ENCODE measurements at places on chromosomes 1 and 21.

GRCh38 chr1:21337454-21337927, 47.2 kb upstream of the ECE1 start:
- DNase-seq: no peak

- DNase-seq: no peak
These were observed 3.6 kb downstream of the ASAP3 start for GRCh38 chr1:23480187-23481025.

- DNase-seq: peak; percentile 30
These were observed 34.8 kb downstream of the RIMS3 start for GRCh38 chr1:40630488-40631223.

DNA sequence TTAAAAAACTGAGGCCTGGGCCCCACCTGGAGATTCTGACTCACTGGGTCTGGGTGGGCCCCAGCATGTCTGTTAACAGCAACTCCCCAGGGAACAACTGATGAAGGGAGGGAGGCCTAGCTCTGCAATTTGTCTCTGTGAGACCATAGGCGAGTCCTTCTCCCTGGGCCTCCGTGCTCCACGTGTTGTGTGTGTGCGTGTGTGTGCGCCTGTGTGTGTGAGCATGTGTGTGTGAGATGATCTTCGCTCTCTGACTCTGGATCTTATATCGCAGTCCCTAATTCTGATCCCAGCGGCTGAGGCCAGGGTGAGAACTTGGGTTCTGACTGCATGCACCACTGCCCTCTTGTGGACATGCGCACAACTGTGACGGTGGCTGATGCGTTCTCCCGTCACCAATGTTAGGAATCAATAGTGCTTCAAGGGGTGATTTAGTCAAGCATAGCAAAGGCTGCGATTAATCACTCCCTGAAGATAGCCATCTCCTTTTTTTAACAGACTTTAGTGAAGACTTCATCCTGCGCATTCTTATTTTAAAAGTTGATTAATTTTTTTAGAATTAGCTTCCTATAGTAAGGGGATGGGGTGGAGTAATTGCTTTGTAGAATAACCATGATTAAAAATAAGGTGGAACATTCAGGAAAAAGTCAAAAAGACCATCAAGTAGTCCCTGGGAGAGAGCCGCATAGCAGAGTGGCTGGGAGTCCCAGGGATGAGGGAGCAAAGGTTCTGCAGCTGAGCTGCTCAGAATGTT, 62.4 kb upstream of the USP24 start:
- peak; percentile 73 for DNase-seq

DNA sequence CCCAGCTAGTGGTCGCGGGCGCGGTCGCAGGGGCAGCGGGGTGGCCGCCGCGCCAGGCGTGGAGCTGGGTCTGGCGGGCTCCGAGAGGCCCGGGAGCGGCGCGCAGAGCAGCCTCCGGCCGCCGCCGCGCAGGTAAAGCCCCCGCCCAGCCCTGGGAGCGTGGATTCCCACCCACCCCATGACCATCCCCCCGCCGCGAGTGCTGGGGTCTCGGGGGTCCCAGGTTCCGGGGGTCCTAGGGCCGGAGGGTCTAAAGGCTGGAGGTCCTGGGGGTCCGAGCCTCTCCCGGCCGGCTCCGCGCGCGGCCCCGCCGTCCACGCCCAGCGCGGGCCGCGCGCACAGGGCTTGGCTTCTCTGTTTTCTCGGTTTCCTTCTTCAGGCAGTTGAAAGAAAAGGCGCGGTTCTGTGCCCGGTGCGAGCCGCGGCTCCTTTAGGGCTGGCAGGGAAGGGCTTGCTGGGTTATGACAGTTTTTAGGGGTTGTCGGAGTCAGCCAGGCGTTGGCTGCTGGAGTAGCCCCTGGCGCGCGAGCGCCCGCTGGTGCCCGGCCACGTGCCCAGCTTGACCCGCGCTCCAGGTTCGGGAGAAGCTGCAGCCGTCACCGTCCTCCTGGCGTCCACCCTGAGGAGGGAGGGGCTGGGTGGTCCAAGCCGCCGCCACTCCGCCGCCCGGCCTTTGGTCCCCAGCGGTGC, 359 bp downstream of the LRRC3 start:
- DNase-seq: peak; percentile 50

- DNase-seq: peak; percentile 86
These were observed 71.8 kb downstream of the DISP3 start for GRCh38 chr1:11550664-11551283.

GRCh38 chr1:106680776-106681344, 375.6 kb upstream of the PRMT6 start:
- DNase-seq: no peak

- no peak for DNase-seq
These were observed 90.4 kb upstream of the EDN2 start for GRCh38 chr1:41574842-41575241.

GRCh38 chr1:55707196-55707595, 492.0 kb upstream of the USP24 start:
- no peak for DNase-seq

- no peak for DNase-seq
These were observed 116.3 kb downstream of the NAV1 start for GRCh38 chr1:201655243-201655642.

DNA sequence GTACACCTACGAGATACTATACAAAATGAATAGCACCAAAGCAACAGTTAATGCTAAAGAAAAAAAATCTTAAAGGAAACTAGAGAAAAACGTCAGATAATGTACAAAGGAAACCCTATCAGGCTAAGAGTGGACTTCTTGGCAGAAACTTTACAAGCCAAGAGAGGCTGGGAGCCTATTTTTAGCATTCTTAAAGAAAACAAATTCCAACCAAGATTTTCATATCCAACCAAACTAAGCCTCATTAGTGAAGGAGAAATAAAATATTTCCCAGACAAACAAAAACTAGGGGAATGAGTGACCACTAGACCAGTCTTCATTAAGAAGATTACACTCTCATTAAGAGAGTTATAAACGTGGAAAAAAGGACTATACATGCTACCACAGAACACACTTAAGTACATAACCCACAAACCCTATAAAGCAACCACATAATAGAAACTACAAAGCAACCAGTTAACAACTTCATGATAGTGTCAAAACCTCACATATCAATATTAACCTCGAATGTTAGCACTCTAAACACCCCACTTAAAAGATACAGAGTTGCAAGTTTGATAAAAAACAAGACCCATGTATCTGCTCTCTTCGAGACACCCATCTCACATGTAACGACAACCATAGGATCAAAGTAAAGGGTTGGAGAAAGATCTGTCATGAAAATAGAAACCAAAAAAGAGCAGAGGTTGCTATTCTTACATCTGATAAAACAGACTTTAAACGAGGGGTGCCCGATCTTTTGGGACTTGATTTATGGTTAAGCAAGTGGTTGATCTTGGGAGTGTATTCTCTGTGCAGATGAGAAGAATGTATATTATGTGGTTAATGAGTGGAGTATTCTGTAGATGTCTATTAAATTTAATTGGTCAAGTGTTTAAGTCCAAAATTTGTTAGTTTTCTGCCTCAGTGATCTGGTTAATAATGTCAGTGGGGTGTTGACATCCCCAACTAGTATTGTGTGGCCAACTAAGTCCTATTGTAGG, 1301.4 kb downstream of the PLA2G4A start:
- DNase-seq: no peak

- no peak for DNase-seq
These were observed 44.1 kb upstream of the TINAGL1 start for GRCh38 chr1:31532173-31532572.

All from DND-41 (cell line).